Kidney glomerular epithelial cell (primary cell): ENCODE measurements at places on chromosomes 11 and 22.

- no peak for DNase-seq
These were observed 27.5 kb downstream of the ATP6V1E1 start for GRCh38 chr22:17601031-17601430.

- DNase-seq = no peak
These were observed 22.2 kb downstream of the SVIP start for GRCh38 chr11:22807391-22807790.

GRCh38 chr11:5992604-5993251 is 5.9 kb upstream of the OR52L1 start:
- peak; percentile 31 for DNase-seq

- no peak for DNase-seq
These were observed 25.6 kb downstream of the ANKRD42 start for GRCh38 chr11:83219095-83219494.

DNA sequence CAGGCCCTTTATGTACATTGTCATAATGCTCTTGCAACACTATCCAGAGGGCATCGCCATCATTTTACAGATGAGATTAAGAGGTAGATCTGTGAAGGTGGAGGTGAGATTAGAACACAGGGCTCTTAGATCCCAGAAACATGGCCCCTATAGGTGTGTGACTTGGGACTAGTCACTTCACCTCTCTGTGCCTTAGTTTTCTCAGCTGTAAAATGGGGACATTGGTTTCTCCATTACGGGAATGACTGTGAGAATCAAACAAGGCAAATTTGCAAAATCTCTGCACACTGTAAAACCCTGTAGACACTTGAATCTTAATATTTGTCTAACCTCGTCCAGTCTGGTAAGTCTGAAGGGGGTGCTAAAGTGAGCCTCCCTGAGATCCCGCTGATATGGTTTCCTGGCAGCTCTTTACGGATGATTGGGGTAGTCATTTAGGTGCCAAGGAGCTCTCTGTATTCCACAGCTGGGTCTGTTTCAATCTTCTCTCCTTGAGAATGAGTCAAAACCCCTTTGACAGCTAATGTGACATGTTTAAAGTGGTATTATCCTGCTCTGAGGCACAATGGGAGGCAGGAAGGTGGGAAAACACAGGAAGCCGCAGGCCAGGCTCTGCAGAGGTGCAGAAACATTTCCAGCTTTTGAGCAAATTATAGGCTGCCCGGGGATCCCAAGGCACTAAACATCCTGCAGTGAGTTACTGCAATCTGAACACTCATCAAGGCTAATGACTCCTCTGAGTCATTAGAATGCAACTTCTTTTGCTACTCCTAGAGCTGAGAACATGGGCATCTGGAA is 140.8 kb downstream of the CCDC81 start:
- peak; percentile 90 for DNase-seq

- DNase-seq = no peak
These were observed 723 bp downstream of the HSCB start for GRCh38 chr22:28742562-28742962.

GRCh38 chr22:38724926-38725571 is 19.3 kb downstream of the GTPBP1 start:
- no peak for DNase-seq

- peak; percentile 46 for DNase-seq
These were observed 13.5 kb downstream of the PGA5 start for GRCh38 chr11:61254403-61255025.

DNA sequence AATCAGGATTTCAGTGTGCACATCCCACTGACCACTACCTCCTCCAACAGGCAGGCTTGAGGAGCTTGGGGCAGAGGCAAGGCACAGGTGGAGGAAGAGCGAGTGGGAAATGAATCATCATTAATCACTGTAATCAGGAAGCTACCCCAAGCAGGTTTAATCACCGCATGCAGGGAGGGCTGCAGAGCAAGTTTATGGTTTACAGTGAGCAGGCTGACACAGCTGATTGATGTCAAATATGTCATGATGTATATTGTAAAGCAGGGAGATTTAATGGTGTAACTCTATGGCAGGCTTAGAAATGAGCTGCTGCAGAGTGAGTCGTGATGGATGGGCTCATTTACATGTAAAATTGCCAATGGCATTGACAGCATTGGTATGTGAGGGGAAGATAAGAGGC is 441.0 kb downstream of the NTM start:
- peak; percentile 7 for DNase-seq

GRCh38 chr22:22009661-22010060 is 27.1 kb upstream of the TOP3B start:
- no peak for DNase-seq

DNA sequence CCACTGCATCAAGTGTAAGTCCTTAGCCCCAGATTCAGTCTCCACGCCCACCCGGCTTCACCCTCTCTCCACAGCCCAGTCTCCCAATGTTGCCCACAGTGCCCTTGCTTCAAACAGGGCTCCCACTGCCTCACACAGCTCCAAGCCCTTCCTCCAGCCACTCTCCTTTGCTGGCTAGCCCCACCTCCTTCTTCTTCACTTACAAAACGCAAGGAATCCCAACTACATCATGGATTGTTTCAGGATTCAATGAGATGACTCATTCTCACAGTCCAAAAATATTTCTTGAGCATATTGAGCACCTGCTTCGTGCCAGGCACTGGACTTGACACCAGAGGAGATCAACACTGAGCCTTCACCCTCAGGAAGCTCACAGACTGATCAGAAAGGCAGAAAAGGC is 533.5 kb downstream of the BUD13 start:
- no peak for DNase-seq

DNA sequence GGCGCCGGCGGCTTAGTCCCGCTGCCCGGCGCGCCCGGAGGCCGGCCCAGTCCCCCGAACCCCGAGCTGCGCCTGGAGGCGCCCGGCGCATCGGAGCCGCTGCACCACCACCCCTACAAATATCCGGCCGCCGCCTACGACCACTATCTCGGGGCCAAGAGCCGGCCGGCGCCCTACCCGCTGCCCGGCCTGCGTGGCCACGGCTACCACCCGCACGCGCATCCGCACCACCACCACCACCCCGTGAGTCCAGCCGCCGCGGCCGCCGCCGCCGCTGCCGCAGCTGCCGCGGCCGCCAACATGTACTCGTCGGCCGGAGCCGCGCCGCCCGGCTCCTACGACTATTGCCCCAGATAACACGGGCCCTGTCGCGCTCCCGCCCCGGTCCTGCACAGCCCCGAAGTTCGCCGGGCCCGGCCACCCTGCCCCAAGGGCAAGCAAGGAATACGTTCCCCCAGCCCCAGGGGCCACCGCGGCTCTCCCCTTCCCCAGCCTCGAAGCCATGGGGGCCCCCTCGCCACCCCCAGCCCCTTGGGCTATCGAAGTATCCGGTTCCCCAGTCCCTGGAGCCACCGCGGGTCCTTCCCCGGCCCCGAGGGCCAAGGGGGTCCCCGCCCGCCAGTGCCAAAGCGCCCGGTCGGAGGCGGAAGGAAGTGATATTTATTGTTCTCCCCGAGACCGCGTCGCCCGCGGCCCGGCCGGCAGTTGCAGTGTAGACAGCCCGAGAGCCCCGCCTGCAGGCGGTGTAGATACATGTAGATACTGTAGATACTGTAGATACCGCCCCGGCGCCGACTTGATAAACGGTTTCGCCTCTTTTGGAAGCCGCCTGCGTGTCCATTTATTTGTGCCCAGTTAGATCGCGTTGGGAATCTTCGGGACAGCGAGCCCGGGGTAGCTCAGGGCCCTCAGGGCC is 6.2 kb downstream of the TBX1 start:
- DNase-seq = no peak

DNA sequence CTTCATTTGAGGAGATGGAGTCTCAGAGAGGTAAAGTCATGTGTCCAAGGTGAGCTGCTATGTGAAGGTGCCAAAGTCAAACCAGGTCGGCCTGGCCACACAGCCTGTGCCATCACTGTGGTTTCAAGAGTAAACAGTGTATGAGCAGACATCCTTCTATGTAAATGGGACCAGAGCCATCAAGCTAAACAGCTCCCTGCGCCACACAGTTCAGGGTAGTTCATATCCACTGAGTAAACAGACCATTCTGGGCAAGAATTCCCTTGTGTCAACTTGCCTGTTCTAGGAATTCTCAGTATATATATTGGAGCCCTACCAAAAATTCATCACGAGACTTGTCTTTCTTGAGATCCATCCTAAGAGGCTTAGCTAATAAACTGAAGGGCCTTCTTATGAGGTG is 77.5 kb downstream of the AMOTL1 start:
- DNase-seq = no peak

GRCh38 chr11:119340335-119341221 is at the start of gene C1QTNF5:
TSS of gene C1QTNF5 (minus strand) at chr11:119340883. CDS start at chr11:119340397, 486 bp downstream.
- no peak for DNase-seq

DNA sequence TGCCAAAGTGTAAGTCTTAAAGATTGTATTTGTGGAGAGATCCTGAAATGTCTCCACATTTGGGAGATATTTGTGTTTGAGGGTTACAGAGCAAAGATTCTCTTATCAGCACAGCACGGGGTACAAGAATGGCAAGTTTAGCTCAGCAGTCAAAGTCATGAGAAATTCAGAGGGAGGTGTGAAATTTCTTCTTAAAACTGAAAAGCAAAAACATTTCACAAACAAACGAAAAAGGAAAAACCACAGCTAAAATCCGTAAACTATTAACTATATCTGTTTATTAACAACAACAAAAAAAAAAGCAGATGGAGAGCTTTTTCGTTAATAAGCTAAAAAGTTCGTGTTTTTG is 40.9 kb upstream of the ETS1 start:
- DNase-seq = no peak

GRCh38 chr11:3111466-3111865 is 53.6 kb downstream of the OSBPL5 start:
- DNase-seq = no peak

DNA sequence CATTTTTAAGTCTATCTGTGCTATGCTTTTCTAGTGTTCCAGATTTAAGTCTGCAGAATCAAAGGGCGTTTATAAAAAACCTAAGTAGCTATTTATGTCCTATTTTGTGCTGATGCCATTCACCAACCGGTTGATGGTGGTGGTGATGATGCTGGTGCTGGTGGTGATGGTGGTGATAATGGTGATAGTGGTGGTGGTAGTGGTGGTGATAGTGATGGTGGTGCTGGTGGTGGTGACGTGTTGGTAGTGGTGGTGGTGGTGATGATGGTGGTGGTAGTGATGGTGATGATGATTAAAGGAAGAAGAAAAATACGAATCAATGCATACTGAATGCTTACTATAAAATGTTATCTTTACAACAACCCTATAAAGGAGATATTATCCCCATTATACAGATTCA is 178.2 kb downstream of the OPCML start:
- DNase-seq = no peak

DNA sequence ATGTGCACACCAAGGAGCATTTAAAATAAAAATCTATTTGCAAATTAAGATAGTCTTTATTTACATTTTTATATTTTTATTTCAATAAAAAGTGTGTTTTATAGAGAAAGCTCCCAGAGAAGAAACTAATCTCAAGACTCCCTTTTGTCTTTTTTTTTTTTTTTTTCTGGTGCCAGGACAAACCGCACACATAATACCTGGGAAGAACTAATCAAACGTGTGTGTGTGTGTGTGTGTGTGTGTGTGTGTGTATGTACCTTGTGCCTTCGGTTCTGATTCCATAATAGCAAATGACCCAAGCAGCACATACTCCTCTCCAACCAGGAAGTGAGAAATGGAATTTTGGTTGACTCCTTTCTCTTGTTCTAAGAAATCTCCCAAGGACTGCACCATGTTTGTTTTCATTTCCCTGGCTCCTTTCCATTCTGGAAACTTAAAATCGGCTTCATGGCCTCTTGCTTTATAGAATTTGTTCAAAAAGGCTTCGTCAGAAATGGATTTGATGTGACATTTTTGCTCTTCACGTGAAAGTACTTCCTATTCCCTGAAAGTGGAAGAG is 65.3 kb downstream of the ST3GAL4 start:
- DNase-seq = no peak

GRCh38 chr22:17087498-17088131 is 2.8 kb downstream of the IL17RA start:
- DNase-seq = no peak

DNA sequence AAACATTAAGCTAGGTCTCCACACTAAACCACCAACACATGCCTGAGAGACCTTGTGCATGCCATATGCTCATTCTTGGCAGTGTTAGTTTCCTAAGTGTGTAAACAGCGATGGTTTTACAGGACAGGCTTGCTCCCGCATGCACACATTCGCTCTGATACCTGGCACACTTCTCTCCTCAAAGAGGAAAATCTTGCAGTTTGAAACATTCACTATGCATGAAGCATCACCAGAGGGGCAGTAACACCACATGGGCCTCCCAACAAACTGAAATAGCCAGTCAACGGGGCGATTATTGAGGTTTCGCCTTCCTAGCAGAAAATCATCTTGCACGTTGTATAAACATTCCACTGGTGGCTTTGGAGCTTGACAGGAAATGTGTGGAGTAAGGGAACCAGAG is 52.6 kb downstream of the ABTB2 start:
- no peak for DNase-seq

DNA sequence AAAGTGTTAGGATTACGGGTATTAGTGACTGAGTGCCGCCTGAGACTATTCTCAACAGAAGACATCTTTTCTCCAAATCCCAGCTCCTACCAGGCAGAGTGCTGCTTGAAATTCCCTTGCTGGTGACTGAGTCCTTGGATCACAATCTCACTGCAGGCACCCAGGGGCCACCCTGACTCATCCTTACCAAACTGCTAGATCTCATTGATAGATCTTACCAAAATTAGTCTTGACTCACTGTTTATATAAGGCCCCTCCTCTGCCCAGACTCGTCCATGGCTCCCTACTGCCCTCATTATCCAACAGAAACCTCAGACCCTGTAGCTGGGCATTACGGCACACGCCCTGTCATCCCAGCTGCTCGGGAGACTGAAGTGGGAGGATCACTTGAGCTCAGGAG is 14.7 kb downstream of the TBC1D10A start:
- DNase-seq = peak; percentile 83

DNA sequence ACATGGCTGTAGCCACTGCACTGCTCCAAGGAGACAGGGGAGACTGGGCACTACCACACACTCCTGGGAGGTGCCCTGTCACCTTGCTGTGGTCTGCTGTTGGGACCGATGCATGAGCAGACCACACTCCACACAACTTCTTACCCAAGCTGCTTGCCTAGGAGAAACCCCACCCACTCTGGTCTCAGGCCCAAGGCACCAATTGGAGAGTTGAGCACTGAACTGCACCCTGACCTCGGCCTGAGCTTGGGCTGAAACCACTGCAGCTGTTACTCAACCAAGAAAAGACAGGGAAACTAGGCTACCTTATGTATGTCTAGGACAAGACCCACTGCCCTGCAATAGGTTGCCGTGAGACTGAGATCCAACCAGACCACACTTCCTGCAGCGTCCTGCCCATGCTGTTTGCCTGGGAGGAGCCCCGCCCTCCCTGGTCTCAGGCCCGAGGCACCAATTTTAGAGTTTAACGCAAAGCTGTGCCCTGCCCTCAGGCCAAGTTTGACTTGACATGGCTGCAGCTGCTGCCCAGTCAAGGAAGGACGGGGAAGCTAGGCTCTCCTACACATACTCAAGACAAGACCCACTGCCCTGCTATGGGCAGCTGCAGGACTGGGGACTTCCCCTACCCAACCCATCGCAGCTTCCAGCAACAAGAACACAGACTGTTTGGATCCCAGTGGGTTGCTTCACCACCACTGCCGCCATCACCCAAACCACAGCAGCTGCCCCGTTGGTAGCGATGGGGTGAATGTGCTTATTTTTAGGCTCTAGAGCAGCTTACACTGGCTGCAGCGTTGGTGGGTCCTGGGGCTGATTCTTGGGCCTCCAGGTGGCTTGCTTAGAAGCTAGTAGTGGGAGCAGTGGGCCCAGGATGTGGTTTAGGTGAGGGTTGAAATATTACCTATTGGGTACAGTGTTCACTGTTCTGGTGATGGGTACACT is 66.8 kb downstream of the BRD1 start:
- no peak for DNase-seq

- no peak for DNase-seq
These were observed 38.3 kb upstream of the GRAMD1B start for GRCh38 chr11:123391646-123392348.
